ENCODE measurements at places on chromosomes 13 and 19.

- peak; percentile 12 for DNase-seq
These were observed 91.9 kb upstream of the MCF2L start for GRCh38 chr13:112877066-112877465.

GRCh38 chr13:101013245-101013644 is 338.6 kb upstream of the TMTC4 start:
- no peak for DNase-seq

DNA sequence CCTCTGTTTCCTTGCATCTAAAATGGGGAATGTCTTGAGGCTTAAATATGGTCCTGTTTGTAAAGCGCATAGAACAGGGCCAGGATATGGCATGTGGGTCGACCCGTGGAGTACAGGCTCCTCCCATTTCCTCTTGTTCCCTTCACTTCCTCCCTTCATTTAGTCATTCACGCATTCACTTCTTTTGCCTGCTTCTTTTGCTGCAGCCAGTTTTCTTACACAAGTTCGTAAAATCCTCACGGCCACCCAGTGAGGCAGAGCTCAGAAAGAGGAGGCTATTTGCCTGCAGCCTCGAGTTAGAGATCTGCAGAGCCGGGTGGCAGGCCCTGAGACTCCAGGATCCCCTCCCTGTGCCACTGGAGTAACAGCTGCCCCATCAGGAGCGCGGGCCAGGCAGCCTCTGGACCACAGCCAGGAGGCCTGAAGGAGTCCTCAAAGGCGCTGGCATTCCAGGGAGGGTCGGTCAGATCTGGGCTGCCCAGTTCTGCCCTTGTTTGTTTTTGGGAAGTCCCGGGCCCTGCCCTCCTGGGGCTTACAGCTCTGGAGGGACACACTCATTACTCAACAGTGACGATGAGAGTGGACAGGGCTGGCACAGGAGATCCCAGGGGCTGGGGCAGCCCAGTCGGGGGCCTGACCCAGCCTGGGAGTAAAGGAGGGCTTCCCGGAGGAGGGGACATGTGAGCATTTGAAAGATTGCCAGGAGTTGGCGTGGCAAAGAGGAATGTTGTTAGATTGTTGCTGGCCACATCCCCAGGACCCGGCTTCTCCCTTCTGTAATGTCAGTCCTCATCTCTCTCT is 4.6 kb downstream of the PPP5C start:
- DNase-seq: peak; percentile 58

- DNase-seq: no peak
These were observed 35.9 kb upstream of the MAB21L1 start for GRCh38 chr13:35512271-35512920.

- no peak for DNase-seq
These were observed 14.7 kb downstream of the CDX2 start for GRCh38 chr13:27954406-27954851.

- DNase-seq: no peak
These were observed 165.3 kb downstream of the IER2 start for GRCh38 chr19:13315495-13315894.

All from left cardiac atrium (tissue), 4 donors.